ENCODE measurements at places on chromosomes 12 and 14. TPM values are rescaled to one million over a fixed set of nuclear protein-coding genes. Genes with fewer than 3 reads are reported as not detected.

- DNase-seq, result no peak
Observed at GRCh38 chr14:46250113-46250703, 401.4 kb downstream of the RPL10L start.

GRCh38 chr14:67515386-67516079 is 17.6 kb upstream of the PLEKHH1 start:
- DNase-seq, result no peak

DNA sequence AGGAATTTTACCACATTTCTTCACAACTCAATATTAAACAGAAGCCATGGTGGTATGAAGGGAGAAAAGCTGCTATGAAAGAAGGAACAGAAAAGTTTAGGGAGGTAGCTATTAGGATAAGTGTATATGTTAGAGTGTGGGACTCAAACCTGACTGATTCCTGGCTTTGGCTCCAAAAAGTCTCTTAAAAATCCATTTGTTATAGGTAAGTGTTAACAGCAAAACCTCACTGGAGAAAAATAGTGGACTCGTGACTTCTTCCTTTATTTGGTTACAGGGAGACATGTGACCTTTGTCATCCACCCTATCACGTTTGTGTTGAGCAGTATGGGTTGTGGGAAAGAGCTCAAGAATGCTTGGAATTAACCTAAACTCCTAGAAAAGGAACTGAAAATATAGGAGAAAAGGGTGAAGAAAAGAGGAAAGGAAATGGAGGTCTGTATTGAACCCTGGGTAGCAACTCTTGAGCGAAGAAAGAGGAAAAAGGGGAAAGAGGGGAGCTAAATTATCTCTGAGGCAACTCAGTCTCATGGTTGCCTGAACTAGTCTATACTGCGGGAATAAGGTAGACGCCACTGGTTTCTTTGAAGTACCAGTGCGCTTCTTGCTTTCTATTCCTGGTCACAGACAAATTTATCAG is 3.6 kb upstream of the EID3 start:
- DNase-seq, result no peak

ABCC9 gene
- not detected for total RNA-seq

GRCh38 chr14:25237845-25238244 is 187.9 kb upstream of the STXBP6 start:
- DNase-seq, result no peak

DNA sequence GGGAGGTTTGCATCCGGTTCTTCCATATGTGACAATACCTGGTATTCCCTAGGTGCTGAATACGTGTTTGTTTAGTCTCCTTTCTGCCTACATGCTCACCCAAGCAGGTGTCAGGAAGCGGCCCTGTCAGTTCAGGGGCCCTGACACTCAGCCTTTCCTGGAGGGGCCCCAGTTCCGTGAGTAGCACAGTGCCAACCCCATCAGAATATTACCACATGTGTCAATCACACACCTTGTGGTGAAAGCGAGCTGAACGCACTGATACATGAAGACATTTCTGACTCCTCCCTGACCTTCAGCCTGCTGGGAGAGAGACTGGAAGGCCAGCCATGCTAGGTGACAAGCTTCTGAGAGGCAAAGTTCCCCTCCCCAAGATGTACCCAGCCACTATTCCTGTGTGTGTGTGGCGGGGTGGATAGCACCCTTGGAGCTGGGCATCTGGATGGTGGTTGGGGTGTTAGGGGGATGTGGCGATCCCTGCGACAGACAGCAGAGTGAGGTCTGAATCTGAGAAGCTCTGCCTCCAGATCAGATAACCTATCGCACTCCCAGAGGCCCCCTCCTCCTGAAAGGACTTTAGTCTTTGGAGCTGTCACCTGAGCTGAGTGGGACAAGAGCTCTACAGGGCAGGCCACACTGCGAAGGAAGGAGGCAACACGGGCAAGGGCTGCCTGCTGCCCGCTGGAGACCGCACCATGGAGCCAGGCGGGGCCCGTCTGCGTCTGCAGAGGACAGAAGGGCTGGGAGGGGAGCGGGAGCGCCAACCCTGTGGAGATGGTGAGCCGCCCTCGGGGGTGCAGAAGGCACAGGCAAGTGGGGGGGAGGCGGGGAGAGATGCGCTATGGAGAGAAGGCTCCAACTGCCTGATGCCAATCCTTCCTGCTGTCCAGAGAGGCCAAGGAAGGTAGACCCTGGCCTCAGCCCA is at the start of gene SOAT2:
SOAT2 (plus strand) TSS at position 604 of the 925 bp plus-strand sequence; CDS start at position 696, 92 bp downstream.
- no peak for DNase-seq

DNA sequence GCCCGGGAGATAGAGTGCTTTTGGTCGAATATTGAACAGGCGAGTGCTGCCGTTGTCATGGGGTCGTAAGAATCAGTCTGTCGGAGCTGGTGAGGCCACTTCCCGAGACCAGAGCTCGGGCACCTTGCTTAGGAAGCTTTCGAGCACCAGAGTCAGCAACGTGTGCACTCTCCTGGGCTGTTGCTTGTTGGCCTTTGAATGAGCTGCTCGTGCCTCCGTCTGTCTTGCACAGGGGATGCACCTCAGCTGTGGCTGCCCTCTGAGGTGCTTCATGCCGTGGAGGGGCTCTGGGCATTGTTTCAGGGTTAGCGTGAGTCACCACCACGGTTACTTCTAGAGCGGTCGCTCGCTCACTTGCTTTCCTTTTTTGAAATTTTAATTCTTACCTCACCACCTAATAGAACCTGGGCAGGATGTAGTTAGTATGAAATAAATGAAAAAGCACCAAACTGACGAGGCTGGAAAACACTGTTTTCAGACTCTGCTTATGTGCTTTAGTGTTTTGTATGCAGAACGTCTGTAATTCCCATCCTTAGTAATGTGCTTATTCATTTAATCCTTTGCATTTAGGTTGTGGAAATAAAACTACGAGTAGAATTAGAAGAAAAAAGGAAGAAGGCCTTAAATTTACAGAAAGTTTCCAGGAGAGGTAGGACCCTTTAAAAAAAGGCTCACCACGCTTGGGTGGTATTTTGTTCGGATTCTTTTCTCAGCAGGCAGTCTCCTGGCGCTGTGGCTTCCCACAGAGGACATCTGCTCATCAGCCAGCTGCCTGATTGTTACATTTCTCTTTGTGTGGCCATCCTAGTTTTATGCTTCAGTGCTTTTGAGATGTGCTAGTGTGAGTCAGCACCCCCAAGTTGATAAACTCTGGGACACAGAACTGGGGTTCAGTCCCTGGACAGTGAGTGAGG is 40.6 kb downstream of the EP400 start:
- no peak for DNase-seq

DNA sequence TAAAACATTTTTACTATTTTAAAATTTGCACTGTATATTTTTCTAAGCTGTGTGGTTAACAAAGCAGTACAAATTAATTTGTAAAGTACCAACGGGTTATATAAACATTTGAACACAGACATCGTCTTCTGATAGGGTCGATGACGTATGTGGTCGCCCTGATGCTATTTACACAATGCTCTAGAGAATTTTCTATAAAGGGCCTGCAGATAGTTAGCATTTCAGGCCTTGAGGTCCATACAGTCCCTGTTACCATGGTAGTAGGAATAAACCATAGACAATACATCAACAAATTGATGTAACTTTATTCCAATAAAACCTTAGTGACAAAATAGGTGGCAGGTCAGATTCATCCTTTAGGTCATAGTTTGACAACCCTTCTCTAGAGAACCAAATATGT is 25.7 kb upstream of the PDZRN4 start:
- no peak for DNase-seq

DNA sequence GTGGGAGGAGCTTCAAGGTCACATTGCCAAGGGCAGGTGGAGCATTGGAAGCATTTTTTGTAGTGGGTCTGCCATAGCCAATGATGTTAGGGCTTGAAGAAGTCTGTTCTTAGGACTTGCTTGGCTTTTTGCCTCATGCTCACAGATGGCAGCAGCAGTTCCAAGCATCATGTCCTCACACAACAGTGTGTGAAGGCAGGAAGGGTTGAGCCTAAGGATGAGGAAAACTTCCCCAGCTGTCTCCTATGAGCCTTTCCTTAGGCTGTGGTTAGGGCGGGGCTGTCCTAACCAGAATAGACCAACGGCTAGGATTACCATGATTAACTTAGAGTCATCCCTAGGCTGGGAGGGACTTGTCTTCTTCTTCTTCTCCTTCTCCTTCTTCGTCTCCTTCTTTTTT is 76.2 kb upstream of the KCNA1 start:
- no peak for DNase-seq

GRCh38 chr14:75650253-75651058 is 10.2 kb downstream of the ERG28 start:
- no peak for DNase-seq

GRCh38 chr12:69000540-69001243 is 67.7 kb upstream of the CPM start:
- DNase-seq, result no peak

GLT8D2 gene
- not detected for total RNA-seq

GRCh38 chr14:102540315-102541028 is 30.9 kb upstream of the ANKRD9 start:
- no peak for DNase-seq

- DNase-seq, result no peak
Observed at GRCh38 chr14:65281991-65282895, 130.3 kb upstream of the FUT8 start.

DNA sequence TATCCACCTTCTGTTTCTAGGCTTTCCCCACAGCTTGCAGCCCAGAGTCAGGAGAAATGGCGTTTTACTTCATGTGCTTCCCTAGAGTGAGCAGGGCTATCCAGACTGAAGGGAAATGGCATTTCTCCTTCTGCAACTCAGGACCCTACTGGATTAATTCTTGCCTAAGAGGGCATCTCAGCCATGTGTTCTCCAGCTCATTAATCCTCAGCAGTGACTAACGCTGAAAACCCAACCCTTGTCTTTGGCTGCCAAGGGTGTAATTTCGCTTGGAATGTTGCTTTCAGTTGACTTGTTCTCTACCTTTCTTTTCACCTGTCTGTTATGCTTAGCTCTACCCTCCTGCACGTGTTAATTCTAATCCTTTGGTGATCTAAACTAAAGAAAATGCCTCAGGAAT is 21.0 kb upstream of the EMP1 start:
- DNase-seq, result no peak

SPIC gene
- not detected for total RNA-seq

DNA sequence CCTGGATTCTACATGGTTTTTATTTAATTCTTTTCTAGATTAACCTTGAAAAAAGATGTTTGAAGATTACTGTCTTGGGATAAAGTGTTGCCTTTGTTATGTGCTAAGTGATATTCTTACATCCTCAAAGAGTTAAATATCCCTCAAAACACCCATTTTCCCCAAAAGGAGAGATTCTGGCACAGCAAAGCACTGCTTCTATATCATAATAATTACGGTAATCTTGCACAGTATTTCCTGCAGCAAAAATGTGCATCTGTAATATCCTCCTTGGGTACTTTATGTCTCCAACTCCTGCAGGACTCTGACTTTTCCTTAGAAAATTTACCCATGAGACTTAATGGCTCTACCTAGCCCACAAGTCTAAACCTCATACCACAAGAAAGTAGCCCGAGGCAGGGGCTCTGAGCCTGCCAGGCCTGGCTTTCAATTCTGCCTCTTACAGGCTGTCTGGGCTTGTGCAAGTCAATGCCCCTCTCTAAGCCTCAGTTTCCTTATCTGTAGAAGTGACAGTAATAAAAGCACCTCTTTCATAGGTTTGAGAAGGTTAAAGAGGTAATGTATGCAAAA is 45.8 kb downstream of the SVOP start:
- no peak for DNase-seq

- no peak for DNase-seq
Observed at GRCh38 chr12:116591855-116592637, 32.9 kb downstream of the MAP1LC3B2 start.

DNA sequence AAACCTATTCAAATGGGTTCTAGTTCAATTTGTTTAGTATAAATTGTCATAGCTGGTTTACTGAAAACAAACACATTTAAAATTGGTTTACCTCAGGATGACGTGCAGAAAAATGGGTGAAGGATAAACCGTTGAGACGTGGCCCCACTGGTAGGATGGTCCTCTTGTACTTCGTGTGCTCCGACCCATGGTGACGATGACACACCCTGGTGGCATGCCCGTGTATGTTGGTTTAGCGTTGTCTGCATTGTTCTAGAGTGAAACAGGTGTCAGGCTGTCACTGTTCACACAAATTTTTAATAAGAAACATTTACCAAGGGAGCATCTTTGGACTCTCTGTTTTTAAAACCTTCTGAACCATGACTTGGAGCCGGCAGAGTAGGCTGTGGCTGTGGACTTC is 8.3 kb downstream of the CALM1 start:
- DNase-seq, result no peak

DNA sequence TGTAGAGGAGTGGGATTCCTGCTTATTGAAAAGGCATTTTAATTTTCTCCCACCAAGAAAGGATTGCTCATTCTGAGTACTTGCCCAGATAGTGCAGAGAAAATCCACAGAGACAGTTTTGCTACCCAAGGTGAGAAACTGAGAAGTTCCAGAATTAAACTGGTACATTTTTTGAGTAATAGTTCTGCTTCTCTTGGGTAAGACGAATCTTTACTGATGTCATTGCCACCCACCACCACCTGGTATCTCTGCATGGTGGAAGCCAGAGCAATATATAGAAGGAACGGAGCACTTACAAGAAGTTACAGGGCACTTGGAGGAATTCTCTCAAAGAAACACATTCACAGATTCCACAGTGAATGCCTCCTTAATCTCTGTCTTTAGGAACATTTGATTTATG is 20.7 kb upstream of the FRMD6 start:
- no peak for DNase-seq

- DNase-seq, result no peak
Observed at GRCh38 chr12:4431436-4431835, 14.2 kb downstream of the FGF6 start.

DNA sequence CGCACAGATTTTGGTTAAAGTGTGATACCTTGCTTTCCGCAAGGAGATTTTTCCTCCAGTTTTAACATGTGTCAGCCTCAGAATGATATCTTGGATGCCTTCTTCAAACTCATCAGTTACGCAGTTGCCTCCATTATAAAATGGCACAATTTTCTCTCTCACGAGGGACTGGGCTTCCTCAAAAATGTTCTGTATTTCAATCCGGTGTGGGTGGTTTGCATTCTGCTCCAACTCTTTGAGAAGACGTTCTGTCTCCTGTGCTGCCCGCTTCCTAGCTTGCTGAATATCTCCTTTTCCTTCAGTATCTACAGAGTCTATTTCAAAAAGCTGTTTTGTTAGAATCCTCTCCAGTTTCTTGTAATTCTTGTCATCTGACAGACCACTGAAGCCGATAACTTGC is 1.8 kb downstream of the BAG5 start:
- DNase-seq, result no peak

RD3L gene
- total RNA-seq, result not detected

- DNase-seq, result no peak
Observed at GRCh38 chr12:82121545-82121944, 236.6 kb downstream of the CCDC59 start.

GRCh38 chr14:51592836-51593235 is 58.9 kb upstream of the FRMD6 start:
- no peak for DNase-seq

SIRT4 gene
- 1.4 TPM for total RNA-seq

DNA sequence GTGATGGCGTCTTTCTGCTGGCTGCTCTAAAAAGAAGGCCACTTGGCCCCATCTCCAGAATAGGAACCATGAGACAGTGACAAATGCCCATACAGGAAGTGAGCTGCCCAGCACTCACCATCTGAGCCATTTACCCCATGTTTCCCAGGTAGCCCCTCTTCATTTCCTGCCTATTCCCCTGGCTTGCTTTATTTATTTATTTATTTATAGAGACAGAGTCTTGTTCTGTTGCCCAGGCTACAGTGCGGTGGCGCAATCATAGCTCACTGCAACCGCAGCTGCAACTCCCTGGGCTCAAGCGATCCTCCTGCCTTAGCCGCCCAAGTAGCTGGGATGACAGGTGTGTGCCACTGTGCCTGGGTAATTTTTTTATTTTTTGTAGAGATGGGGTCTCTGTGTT is 71.2 kb downstream of the RIN3 start:
- DNase-seq, result no peak

GRCh38 chr12:21337959-21338744 is 3.4 kb upstream of the SLCO1A2 start:
- DNase-seq, result no peak

Measured in T-helper 17 cell (primary cell).